Caco-2 (cell line): ENCODE measurements at places on chromosomes 6 and 20. TPM values are rescaled to one million over a fixed set of nuclear protein-coding genes. Genes with fewer than 3 reads are reported as not detected.

GRCh38 chr6:30013291-30013922 lies 47.7 kb upstream of the POLR1H start:
- no peaks in the 10 kb centered on the region for H3K4me1 ChIP-seq
- H3K36me3 ChIP-seq, result no peaks in the 10 kb centered on the region
- no peaks in the 10 kb centered on the region; the same call in 1 of the 2 replicates for H3K27me3 ChIP-seq
- H3K4me3 ChIP-seq, result no peak overlapping the region
- no peak overlapping the region for H3K27ac ChIP-seq

GRCh38 chr6:2986722-2987221 lies 12.9 kb upstream of the NQO2 start:
- H3K4me1 ChIP-seq, result peaks cover 22% of the 10 kb centered on the region
- H3K4me3 ChIP-seq, result no peak overlapping the region
- no peak for DNase-seq
- H3K36me3 ChIP-seq, result no peaks in the 10 kb centered on the region

GRCh38 chr6:9085054-9085708 lies 649.8 kb upstream of the SLC35B3 start:
- H3K36me3 ChIP-seq, result no peaks in the 10 kb centered on the region
- H3K27me3 ChIP-seq, result no peaks in the 10 kb centered on the region
- H3K27ac ChIP-seq, result no peak overlapping the region
- no peak for DNase-seq
- H3K4me1 ChIP-seq, result no peaks in the 10 kb centered on the region

The CD93 gene
- not detected in 2 replicates for total RNA-seq

DNA sequence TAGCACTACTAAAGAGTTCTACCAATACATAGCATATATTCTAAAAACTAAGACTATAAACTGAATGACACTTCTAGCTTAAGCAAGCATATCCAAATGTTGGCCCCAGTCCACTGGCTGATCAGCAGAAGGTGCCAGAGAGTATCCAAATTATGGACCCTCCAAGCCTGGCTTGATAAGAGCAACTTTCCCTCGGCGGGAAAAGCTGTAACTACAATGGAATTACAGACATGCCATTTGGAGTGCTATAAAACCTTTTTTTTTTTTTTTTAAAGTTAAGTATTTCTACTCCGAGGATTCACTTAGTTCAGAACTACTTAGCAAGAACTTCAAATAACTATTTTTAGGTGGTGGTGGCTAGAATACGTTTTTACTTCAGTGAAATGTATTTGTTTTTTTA lies 94.6 kb downstream of the EPB41L2 start:
- peaks cover 33% of the 10 kb centered on the region for H3K4me1 ChIP-seq
- no peak for DNase-seq
- H3K4me3 ChIP-seq, result no peak overlapping the region
- peak overlapping the region; percentile 15 for H3K27ac ChIP-seq
- H3K27me3 ChIP-seq, result no peaks in the 10 kb centered on the region

- no peak overlapping the region for H3K4me3 ChIP-seq
- no peak for DNase-seq
- no peak overlapping the region for H3K27ac ChIP-seq
- no peaks in the 10 kb centered on the region for H3K36me3 ChIP-seq
Observed at GRCh38 chr6:36069573-36069972, 42.0 kb downstream of the MAPK14 start.

DNA sequence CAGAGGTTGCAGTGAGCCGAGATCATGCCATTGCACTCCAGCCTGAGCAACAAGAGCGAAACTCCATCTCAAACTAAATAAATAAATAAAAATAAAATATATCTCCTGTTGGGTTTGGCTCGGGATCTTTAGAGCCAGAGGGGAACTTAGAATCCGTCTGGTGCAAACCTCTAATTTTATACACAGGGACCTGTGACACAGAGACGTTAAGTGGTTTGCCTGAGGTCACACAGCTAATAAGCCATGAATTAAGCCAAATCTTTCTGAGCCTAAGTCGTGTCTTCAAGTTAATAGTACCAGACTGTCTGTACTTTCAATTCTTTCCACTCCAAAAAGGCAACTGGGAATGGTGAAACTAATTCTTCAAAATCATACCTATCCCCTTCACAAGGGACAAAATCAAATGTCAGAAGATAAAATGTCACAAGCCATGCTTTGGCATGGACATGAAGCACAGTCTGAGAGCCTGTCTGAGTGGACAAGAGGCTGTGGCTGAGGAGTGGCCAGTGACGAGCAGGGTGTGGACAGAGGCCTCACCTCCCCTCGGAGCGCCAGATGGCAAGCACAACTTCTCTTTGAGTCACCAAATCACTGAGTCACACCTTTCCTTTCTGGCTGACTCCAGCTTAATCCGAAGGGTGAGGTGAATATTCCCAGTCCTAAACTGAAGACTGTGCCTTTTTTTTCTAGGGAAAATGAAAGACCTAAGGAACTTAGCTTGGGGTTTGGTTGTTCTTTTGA lies 177.4 kb downstream of the TFAP2A start:
- no peaks in the 10 kb centered on the region; the same call in 1 of the 2 replicates for H3K27me3 ChIP-seq
- H3K36me3 ChIP-seq, result no peaks in the 10 kb centered on the region
- DNase-seq, result no peak
- no peak overlapping the region for H3K27ac ChIP-seq
- H3K4me1 ChIP-seq, result no peaks in the 10 kb centered on the region

The RIPPLY2 gene
- total RNA-seq, result not detected in 2 replicates

The BMP5 gene
- total RNA-seq, result 0.48 and 0.49 TPM in 2 replicates

- H3K27me3 ChIP-seq, result no peaks in the 10 kb centered on the region
- no peak for DNase-seq
- no peak overlapping the region for H3K4me3 ChIP-seq
Observed at GRCh38 chr20:62242176-62242575, 3.9 kb downstream of the OSBPL2 start.

GRCh38 chr6:149249370-149250357 lies 67.8 kb upstream of the TAB2 start:
- no peaks in the 10 kb centered on the region for H3K27me3 ChIP-seq
- no peaks in the 10 kb centered on the region for H3K36me3 ChIP-seq
- H3K4me1 ChIP-seq, result peaks cover 24% of the 10 kb centered on the region
- no peak overlapping the region for H3K4me3 ChIP-seq
- H3K27ac ChIP-seq, result peak overlapping the region; percentile 8
- peak; percentile 51 for DNase-seq

DNA sequence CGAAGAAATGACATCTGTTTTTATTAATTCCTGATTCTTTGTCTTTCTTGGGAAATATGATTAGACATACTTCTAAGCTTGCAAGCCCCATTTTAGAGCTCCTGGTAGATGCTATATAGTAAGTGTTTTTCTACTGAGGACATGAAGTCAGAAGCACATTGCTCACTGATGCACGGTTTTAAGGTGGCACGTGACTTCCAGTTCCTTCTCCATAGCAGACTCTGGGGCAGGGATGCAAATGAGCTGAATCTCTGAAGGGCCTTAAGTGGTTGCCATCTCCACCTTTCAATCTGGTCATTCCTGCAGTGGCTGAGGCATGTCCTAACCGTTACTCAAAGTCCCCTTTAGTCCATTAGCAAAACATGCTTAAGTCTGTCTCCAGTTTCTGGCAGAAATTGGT lies 421.2 kb upstream of the HTR1E start:
- H3K27me3 ChIP-seq, result no peaks in the 10 kb centered on the region
- no peaks in the 10 kb centered on the region for H3K36me3 ChIP-seq
- peaks cover 11% of the 10 kb centered on the region for H3K4me1 ChIP-seq
- DNase-seq, result no peak
- H3K27ac ChIP-seq, result no peak overlapping the region

DNA sequence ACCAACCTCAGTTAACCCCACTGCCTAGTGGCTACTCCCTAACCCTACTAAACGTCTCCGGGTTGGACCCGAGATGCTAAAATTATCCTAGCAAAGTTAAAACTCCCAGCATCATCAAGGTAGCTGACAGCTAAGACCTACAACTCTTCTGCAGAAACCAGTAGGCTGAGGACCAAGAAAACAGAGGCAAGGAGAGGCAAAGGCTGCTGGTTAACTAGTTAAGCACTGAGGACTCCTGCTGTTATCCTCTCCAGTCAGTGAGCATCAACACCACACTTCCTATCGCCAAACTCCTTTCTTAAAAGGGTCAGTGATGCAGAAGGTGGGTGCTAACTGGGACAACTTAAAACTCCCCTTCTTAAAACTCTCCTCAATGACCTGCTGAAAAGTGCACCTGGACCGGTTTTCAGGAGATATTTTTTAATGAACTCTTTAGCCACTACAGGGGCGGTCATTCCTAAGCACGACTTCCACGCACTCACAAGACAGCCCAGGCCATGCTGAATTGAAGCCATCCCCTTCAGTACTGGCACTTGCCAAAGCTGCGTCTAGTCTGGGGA lies 1.7 kb downstream of the TRERF1 start:
- no peak overlapping the region for H3K27ac ChIP-seq
- H3K4me1 ChIP-seq, result 0 out of 2 replicates have a peak, but pooled peaks cover 3% of the 10 kb centered on the region
- no peak overlapping the region for H3K4me3 ChIP-seq
- no peaks in the 10 kb centered on the region for H3K27me3 ChIP-seq
- DNase-seq, result no peak

DNA sequence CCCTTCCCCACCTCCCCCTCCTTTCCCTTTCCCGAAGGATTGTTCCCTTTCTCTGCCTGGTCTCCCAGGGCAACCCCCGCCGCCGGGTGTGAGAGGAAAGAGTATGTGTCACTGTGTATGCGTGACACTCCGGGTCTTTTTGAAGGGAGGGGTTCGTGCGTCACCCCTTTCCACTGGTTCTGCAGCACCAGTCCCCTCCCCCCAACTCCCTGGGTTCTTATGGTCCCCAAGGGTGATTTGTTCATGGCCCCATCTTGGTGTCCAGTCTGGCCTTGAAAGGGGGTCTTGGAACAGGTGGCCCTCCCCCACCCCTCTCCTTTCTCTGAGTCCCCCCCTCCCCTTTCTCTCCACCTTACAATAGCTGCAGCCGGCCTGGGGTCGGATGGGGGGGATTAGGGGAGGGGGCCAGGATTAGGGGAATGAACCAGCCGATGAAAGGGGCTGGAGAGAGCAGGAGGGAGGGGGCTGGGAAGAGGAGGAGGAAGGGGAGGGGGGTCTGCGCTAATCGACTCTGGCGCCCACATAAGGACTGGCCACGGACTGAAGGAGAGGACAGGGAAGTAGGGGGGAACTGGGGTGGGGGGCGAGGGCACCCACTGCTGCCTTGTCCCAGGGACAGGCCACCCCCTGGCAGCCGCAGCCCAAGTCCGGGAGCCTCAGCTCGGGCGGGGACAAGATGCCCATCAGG lies 1.3 kb upstream of the RING1 start:
- no peak for DNase-seq
- H3K4me1 ChIP-seq, result peaks cover 18% of the 10 kb centered on the region
- peaks cover 14% of the 10 kb centered on the region for H3K36me3 ChIP-seq
- peak overlapping the region; percentile 88 for H3K4me3 ChIP-seq
- no peaks in the 10 kb centered on the region for H3K27me3 ChIP-seq

The DHX35 gene
- 25.0 and 29.5 TPM in 2 replicates for total RNA-seq

GRCh38 chr6:6196762-6197161 lies 123.7 kb downstream of the F13A1 start:
- no peaks in the 10 kb centered on the region for H3K4me1 ChIP-seq
- DNase-seq, result no peak
- no peaks in the 10 kb centered on the region for H3K36me3 ChIP-seq

- H3K4me1 ChIP-seq, result no peaks in the 10 kb centered on the region
- no peak overlapping the region for H3K4me3 ChIP-seq
- no peaks in the 10 kb centered on the region for H3K36me3 ChIP-seq
- no peak for DNase-seq
- H3K27ac ChIP-seq, result no peak overlapping the region
- H3K27me3 ChIP-seq, result no peaks in the 10 kb centered on the region
Observed at GRCh38 chr6:170165471-170166117, 125.3 kb downstream of the DLL1 start.

GRCh38 chr6:41039060-41039998 lies at the start of gene UNC5CL:
TSS of gene UNC5CL (minus strand) at chr6:41039221. CDS start at chr6:41035074, 4,147 bp downstream.
- H3K4me3 ChIP-seq, result no peak within 1 kb of the TSS
- peaks cover 59% of the 10 kb centered on the region for H3K4me1 ChIP-seq
- no peaks in the 10 kb centered on the region for H3K27me3 ChIP-seq
- peak within 1 kb of the TSS; percentile 96 for H3K27ac ChIP-seq
- DNase-seq, result peak; percentile 84

The HUS1B gene
- 0.74 and 0.79 TPM in 2 replicates for total RNA-seq

The GUCA1A gene
- total RNA-seq, result not detected in 2 replicates

DNA sequence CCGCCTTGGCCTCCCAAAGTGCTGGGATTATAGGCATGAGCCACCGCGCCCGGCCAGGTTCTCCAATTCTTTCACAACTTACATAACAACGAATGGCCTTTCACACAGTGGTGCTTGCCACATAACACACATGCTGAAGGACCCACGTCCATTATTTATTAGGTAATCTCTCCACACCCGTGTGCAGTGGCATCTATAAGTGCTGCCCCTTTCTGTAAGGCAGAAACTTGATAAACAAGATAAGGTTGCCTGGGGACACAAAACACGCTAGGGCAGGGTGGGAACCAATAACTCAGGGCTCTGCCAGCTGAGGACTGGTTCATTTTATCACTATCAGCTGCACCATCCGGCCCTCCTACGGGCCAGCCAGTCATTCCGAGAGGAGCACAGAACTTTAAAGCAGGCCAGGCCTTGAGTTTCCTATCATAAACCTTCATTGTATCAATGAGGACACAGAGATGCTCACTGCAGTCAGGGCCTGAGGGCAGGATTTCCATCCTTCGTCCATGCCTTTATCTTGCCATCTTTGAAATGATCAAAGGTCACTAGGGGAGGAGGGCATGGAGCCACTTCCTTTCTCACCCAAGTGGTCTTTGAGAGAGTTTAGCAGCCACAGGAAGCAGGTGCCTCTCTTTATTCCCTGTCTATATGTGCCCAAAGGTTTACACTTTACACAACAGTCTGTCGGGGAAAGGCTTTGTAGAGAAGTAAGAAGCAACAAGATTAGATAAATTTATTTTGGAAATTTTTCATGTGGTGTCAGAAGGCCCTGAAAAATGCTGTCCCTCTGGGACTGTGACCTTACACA lies 37.6 kb downstream of the GPLD1 start:
- H3K27ac ChIP-seq, result no peak overlapping the region
- H3K36me3 ChIP-seq, result no peaks in the 10 kb centered on the region
- H3K4me1 ChIP-seq, result no peaks in the 10 kb centered on the region
- H3K27me3 ChIP-seq, result no peaks in the 10 kb centered on the region

The PCMTD2 gene
- 79.5 and 101 TPM in 2 replicates for total RNA-seq

The GDAP1L1 gene
- 2.5 and 4.2 TPM in 2 replicates for total RNA-seq

DNA sequence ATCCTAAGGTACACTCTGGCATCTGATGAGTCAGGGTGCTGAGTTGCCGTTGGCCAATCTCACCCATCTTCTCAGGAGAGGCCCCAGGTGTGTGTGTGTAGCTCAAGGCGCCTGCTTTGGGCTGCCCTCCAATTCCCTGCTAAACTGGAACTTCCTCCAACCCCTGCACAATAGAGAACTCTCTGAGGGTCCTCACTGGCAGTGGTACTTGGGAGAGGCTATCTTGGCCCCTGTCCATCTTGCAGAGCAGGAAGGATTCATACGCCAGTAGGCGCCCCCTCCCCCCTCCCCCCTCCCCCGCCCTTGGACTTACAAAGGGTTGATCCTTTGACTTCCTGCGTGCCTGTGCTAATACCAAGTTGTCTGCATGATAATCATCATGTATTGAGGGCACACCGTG lies 173.6 kb downstream of the SASH1 start:
- H3K4me1 ChIP-seq, result no peaks in the 10 kb centered on the region
- H3K4me3 ChIP-seq, result no peak overlapping the region
- no peak overlapping the region for H3K27ac ChIP-seq
- no peaks in the 10 kb centered on the region for H3K27me3 ChIP-seq

GRCh38 chr20:35992713-35993335 lies 24.4 kb downstream of the CNBD2 start:
- H3K36me3 ChIP-seq, result no peaks in the 10 kb centered on the region
- DNase-seq, result peak; percentile 88
- H3K4me3 ChIP-seq, result no peak overlapping the region
- no peak overlapping the region for H3K27ac ChIP-seq
- H3K4me1 ChIP-seq, result 0 out of 2 replicates have a peak, but pooled peaks cover 3% of the 10 kb centered on the region
- H3K27me3 ChIP-seq, result no peaks in the 10 kb centered on the region
